ENCODE measurements at places on chromosomes 2 and 18.

GRCh38 chr18:50820901-50821520, 1.2 kb upstream of the MRO start:
- no peak for DNase-seq

GRCh38 chr2:233250985-233251305, 528 bp upstream of the ATG16L1 start:
- no peak for DNase-seq

- no peak for DNase-seq
Observed at GRCh38 chr2:32172870-32173269, 7.2 kb downstream of the SLC30A6 start.

DNA sequence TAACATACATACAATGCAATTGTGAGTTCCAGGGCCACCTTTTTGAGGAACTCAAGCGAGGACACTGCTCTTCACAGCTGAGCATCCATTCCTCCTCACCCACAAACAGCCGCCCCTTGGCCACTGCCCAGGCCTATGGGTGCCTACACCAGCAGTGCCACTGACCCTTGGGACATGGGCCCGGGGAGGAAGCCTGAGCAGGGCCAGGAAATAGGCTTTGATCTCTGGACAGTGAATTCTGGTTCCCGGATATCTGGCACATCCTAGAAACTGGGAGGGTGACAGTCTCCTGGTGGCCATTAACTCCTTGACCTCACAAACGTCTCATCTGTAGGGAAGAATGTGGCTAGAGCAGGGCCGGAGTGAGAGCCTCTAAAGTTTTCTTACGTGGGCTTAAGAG, 5.5 kb upstream of the TTL start:
- DNase-seq = no peak

GRCh38 chr18:79877163-79878091, 74.0 kb downstream of the SLC66A2 start:
- no peak for DNase-seq

GRCh38 chr2:219297766-219298456, 11.3 kb downstream of the PTPRN start:
- no peak for DNase-seq

DNA sequence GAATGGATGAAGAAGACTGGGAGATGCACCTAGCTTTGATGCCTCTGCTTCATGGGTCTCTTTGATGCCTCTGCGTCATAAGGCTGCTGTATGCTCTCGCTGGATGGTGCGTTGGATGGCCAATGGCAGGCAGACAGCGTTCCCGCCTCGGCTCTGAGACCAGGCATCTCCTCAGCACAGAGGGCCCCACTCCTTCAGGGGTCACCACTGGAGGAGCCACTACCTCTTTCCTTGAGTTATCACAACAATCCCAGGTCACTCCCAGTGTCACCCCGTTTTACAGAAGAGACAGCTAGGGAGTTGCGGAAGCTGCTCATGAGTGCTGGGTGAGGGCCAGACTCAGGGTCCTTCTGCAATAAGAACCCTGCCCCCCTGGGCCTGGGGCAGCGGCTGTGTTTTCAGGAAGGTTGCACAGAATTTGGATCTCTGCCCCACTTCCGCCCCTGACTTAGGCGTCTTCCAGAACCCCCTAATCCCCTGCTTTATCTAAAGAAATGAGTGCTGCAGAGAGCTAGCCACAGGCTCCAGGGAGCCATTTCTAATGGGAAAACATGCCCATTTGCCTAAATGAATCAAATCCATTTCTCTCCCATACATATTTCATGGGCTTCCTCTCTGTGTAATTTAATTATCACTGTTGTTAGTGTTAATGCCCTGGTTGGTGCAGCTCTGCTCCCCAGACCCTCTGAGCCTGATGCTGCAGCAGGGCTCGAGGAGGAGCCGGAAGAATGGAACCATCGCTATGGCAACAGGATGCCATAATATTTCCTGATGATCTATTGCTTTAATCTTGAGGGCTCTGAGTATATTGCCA, 131.8 kb upstream of the HS6ST1 start:
- DNase-seq = no peak

GRCh38 chr18:58231930-58232329, 187.9 kb downstream of the NEDD4L start:
- DNase-seq = no peak

- DNase-seq = no peak
Observed at GRCh38 chr2:172021074-172021931, 21.6 kb downstream of the METAP1D start.

DNA sequence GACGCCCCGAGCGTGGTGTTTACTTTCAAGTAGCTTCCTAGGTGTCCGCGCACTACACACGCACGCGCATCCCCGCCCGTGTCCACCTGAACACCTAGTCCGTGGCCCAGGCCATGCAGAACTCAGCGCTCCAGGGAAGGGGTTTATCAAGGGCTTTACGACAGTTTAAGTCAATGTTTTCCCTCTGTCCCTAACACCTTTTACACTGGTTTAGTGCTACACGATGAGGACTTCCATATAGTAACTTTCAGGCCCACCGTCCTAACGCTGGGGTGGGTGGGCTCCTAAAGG, 1.4 kb upstream of the BCL2 start:
- DNase-seq = peak; percentile 53

- no peak for DNase-seq
Observed at GRCh38 chr18:9993521-9994025, 79.8 kb downstream of the VAPA start.

GRCh38 chr2:86035376-86035882, 70.3 kb downstream of the POLR1A start:
- no peak for DNase-seq

DNA sequence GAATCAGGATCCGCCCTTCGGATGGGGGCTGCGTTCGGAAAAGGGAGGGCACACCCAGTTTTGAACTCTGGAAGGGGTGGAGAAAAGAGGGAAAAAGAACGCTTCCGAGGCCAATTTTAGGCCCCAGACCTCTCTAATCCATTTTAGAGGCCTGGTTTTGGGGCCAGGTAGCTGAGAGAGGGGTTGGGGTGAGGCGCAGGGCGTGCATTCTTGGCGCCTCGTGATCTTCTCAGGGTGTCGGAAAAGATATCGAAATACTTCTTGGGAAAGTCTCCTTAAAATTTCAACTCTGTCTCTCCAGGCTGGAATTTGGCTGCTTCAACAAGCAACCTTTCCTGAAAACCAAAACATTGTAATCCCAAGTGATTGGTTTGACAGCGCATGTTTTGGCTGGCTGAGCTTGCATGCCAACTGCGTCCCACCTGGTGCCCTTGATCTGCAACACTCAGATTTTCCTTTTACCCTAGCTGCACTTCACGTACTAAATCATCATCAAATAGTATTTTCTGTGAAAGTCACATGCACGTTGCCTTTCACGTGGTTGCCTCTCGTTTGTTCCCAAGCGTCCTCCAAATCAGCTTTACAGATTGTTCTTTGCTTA, 864 bp upstream of the XPO1 start:
- peak; percentile 32 for DNase-seq

- no peak for DNase-seq
Observed at GRCh38 chr18:9741406-9741792, 33.3 kb downstream of the RAB31 start.

GRCh38 chr2:239742377-239742776, 282.8 kb downstream of the NDUFA10 start:
- DNase-seq = no peak

- no peak for DNase-seq
Observed at GRCh38 chr2:138359532-138359931, 142.0 kb upstream of the SPOPL start.

GRCh38 chr18:4888251-4889040, 308.6 kb downstream of the AKAIN1 start:
- no peak for DNase-seq

DNA sequence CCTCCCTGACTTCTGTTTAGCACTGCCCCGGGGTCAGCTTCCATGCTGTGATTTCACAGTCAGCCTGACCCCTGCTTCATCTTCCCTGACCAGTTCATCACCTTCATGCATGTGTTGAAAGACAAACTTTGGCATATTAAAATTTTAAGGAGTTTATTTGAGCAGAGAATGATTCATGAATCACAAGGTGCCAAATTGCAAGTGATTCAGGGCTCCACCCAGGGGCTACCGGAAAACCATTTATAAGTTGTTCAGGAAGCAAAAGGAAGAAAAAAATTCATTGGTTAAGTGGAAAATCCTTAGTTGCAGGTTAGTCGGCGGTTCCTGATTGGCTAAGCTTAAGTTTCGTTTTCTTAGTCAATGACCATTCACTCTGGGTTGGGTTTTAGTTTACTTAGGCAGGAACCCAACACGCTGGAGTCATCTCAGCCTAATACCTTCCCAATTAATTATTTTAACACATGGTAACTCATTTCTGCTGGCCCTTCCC, 10.6 kb downstream of the IL1F10 start:
- no peak for DNase-seq

GRCh38 chr2:203344667-203345066, 16.5 kb downstream of the ABI2 start:
- DNase-seq = no peak

DNA sequence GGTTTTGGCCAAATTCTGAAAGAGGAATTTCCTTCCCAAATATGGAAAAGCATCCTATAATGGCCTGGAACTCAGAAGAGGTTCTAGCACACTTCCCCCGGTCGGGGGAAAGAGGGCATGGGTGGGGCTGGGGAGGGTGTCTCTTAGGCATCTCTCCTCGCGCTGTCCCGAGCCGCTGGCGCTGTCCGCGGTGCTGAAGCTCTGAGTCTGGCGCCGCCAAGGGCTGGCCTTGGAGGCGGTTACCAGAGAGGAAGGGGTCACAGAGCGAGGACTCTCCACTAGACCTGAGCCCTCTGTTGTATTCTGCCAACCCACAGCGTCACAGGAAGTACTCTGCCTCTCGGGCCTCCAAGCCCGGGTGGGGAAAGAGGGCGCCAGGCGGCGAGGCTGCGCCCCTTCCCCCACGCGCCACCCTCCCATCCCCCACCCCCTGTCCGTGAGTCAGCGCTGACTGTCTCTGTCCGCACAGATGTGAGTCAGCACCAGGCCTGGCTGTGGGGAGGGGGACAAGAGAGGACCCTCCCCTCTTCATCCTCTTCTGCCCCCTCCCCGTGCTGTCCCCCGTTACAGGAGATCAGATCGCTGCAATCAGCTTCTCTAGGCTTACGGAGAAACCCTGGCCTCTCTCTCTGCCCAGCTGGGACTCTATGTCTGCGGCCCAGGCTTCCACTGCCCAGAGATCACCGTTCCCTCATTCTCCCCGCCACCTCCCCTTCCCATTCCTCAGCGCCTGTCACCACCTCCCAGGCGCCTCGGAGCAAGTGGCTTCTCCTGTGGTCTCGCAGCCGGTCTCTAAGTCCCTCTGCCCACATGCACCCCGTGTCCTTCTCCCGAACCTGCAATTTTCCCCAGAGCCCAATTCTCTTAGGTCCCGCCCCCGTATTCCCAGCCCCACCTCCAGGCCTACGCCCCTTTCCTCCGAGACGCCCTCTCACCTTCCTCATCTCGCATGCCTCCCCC, 779 bp downstream of the PTPRN start:
- no peak for DNase-seq

GRCh38 chr2:31192396-31192795, 24.9 kb downstream of the CAPN14 start:
- DNase-seq = no peak

GRCh38 chr2:15259356-15259756, 301.8 kb downstream of the NBAS start:
- DNase-seq = peak; percentile 10

DNA sequence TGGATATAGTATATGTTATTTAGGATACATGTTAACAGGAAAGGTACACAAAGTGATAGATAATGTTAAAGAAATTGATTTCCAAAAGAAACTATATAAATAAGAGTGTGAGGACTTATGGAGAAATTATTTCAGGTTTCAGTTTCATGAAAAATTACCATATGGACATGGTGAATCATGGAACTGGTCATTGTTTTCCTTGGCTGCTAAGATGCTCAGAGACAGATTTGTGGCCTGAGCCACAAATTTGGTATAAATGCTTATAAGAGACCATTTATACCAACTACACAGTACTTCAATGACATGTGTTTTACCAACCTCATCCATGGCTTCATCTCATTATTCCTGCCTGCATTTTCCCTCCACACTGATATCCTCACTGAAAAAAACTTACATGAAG, 188.1 kb downstream of the FMNL2 start:
- DNase-seq = no peak

GRCh38 chr18:52312346-52312745, 27.7 kb upstream of the DCC start:
- peak; percentile 100 for DNase-seq

DNA sequence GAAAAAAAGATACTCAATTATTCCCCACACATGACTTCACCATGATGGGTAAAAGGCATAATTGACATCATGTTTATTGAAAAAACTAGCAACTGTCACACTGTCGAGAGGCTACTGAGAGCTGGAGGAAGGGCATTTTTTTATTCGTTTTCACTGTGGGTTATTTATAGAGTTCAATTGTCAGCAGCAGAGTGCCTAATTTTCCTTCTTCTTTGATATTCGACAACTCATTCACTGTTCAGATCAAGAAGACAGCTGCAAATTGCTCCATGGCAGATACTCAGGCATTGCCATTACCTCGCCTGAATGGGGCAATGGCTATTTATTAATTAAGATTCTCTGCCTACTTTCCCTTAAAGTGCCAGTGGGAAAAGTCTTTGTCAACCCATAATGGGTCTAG, 197.5 kb upstream of the NRP2 start:
- DNase-seq = peak; percentile 17

GRCh38 chr2:239682518-239682917, 281.7 kb upstream of the HDAC4 start:
- DNase-seq = no peak

DNA sequence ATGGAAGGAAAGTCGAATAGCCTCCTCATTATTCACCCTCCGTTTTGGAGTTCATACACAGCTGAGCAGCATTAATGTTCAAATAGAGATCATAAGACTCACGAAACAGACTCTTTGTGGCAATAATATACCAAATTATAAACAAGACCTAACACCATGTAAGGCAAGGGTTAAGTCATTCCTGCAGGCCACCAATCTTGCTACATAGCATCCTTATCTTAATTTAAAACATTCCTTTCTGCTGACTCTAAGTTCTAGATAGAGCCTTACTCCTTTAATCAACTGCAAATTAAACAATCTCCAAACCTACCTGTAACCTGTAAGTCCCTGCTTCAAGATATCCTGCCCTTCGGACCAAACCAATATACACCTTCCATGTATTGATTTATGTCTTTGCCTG, 178.0 kb downstream of the PDE11A start:
- DNase-seq = no peak

- no peak for DNase-seq
Observed at GRCh38 chr2:120597595-120598193, 138.0 kb upstream of the GLI2 start.

DNA sequence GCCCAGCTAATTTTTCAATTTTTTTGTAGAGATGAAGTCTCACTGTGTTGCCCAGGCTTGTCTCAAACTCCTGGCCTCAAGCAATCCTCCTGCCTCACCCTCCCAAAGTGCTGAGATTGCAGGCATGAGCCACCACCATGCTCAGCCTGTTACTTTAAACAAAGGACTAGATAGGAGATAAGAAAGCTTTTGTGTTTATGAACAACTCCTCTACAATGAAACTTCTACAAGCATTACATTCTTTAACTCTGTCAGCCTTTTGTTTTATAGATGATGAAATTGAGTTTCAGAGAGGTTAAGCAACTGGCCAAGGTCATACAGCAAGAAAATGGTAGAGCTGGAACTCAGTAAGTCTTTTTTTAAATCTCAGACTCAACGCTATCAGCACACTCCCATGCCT, 22.7 kb downstream of the ALPK2 start:
- DNase-seq = no peak

- no peak for DNase-seq
Observed at GRCh38 chr2:6940820-6941219, 23.6 kb downstream of the RNF144A start.
